ENCODE measurements at places on chromosomes 4 and X.

DNA sequence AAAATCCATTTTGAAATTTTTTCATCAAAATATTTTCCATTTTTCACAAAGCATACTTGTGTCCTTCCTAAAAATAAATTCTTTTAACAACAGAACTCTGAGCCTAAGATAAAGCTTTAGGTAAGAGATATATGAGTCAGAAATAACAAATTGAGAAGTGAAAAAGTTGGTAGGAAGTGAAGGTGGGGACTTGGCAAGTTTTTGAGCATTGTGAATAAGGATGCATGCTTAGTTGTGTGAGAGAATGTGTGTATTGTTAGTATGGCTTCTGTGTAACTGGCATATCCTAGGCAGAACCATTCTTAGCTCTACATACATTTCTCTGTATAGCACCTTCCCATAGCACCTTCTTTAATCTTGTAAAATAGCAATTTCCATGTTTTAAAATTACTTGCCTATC, 6.8 kb downstream of the ASB5 start:
- DNase-seq, result no peak

- DNase-seq, result no peak
These were observed 46.3 kb upstream of the CLCN4 start for GRCh38 chrX:10110316-10110935.

DNA sequence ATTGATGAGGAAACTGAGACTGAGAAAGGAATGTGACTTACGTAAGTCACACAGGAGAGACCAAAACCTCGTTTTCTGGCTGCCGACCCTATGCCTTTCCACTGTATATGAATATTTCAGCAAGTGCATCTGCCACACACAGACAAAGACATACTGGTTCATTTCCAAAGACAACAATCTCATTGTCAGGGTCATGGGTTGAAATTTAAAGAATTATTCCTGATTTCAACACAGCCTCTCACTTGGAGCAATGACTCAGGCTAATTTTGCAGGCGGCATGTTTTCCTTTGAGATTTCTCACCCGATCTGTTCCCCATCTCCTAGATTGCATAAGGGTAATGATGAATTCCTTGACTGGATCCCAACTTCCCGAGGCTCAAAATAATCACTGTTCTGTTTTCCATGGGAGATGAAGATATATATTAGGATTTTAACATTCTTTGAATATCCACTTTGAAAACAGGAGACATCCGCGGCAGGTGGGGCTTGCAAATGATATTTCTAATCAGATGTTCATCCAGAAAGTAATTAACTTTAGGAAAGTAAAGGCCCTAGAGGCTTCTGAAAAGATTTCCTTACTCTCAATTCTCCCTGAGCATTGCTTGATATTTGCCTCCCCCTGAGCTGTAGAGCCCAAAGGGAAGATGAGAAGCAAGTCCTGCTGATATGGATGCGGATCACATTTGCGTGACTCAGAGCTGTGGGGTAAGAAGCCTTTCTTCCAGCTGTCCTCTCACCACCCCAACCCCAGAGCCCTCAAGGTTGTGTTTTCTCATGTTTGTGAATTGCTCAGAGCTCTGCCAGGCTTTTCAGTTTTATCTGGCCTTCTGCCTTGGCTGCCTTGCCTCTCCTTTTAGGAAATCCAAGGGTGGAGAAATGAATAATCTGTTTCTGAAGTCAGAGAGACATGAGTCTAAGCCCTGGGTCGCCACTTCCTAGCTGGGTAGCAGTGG, 361.1 kb upstream of the BOD1L1 start:
- no peak for DNase-seq

GRCh38 chr4:40414673-40415072, 79.5 kb downstream of the CHRNA9 start:
- DNase-seq, result no peak

DNA sequence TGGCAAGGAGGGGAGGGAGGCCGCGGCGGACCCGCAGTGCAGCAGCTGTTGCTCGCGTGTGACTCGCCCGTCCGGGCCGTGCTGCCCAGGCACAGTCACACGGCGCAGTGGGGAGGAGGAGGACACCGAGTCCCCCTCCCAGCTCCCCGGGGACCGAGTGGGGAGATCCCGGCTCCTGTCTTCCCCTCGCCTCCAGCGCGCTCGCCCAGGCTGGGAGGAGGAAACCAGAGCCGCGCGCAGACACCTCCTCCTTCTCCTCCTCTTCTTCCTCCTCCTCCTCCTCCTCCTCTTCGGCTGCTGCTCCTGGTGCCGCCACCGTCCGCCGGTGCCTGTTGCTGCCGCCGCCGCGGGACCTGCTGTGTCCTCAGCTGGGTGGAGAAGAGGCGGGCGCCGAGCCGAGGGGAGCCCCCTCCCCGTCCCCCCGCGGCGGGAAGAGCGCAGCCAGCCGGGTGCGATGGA, at the start of gene TBC1D1:
TSS of gene TBC1D1 (plus strand) at position 284 of the 459 bp plus-strand sequence. CDS start 11,012 bp downstream, outside the sequence.
- DNase-seq, result peak; percentile 52
